Fibroblast of mammary gland (primary cell): ENCODE measurements at places on chromosomes 7 and 10.
A peak's percentile ranks its signal among the peaks of the same experiment; 100 is the strongest.

GRCh38 chr7:45033931-45034290 is 33.9 kb downstream of the CCM2 start:
- no peak for DNase-seq

GRCh38 chr7:43021431-43021830 is 89.3 kb downstream of the MRPL32 start:
- peak; percentile 15 for DNase-seq

DNA sequence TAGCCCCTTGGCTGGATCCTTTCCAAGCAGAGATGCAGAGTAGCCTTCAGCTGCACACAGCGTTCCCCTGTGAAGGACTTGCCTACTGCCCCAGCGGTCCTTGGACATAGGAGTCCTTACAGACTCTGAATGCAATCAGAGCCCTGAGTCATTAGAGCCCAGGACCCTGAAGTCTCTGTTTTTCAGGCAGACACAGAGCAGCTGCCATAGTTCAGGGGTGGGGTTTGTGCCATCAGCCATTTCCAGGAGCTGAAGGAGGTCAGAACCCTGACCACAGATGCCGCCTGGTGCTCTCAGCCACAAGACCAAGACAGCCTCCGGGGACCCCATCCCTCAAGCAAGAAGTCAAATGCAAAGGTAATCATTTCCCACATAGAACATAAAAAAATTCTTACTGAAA is 32.8 kb upstream of the WDFY4 start:
- no peak for DNase-seq

GRCh38 chr7:11819947-11820346 is 12.1 kb downstream of the THSD7A start:
- no peak for DNase-seq

- no peak for DNase-seq
Measured at GRCh38 chr7:538764-539685, 19.4 kb upstream of the PDGFA start.

GRCh38 chr7:67807826-67808225 is 811.2 kb downstream of the TYW1 start:
- no peak for DNase-seq
